ENCODE measurements at places on chromosomes 4 and X.

GRCh38 chrX:69113723-69114122 lies 51.5 kb downstream of the PJA1 start:
- no peak for DNase-seq

- no peak for DNase-seq
Observed at GRCh38 chrX:30530606-30531005, 47.0 kb downstream of the TASL start.

GRCh38 chrX:109347632-109348031 lies 134.3 kb downstream of the GUCY2F start:
- DNase-seq: no peak

GRCh38 chr4:72119946-72120345 lies 88.1 kb downstream of the NPFFR2 start:
- no peak for DNase-seq
